Esophagus mucosa (tissue), 1 donor: ENCODE measurements at places on chromosomes 12 and 14. TPM values are rescaled to one million over a fixed set of nuclear protein-coding genes. Genes with fewer than 3 reads are reported as not detected.

DNA sequence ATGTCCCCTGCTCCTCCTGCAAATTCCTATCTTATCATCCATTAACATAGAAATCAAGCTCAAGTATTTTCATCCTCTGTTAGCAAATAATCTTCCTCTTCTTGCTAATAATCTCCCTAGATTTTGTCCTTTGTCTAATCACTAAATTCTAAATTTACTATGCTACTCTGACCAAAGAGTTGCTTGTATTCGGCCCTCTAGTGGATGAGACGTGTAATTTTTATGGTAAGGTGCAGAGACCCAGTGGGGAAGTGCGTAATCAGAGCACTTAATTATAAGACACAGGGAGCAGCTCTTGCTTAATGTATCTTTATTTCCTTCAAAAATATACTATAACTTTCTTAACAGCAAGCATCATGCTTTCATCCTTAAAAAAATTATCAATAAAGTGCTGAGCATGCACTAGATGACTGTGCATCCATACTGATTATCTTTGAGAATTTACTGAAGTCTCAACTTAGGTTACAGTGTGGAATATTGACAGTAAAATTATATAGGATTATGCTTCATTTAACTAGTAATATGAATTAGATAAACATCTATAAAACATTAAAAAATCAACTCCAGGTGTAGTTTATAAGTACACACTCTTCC, 212.6 kb downstream of the SLC16A7 start:
- ATAC-seq: peak; percentile 51

DNA sequence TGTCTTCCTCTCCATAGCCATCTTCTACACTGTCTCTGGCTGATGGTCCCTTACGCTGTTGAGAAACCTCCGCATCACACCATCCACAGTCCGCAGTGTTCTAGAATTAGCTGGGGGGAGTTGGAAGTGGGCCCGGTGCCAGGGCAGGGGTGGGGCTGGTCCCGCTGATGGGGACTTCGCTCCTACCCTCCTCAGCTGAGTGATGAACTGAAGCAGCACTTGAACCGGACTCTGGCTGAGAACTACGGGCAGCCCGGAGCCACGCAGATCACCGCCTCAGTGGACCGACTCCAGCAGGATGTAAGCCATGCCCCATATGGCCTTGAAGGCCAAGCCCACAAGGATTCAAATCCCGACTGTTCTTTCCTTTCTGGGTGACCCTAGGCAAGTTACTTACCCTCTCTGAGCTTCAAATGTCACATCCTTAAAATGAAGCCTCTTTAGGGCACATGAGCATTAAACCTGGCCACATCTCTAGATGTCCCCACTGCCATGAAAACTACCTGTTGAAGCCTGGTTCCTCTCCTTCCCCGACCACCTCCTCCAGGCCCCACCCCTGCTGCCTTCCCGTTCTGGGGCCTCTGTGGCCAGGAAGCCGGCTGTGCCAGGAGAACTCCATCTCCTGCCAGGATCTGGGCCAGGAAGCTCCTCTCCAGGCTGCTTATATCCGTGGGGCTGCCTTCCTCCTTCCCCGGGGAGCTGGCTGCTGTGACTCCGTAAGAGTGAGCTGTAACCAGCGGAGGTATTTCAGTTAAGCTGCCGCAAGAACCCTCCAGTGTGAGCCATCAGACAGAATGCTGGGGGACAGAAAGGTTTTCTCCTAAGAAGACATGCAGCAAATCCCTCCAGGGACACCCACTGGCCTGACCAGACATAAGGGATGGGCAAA, 53.1 kb downstream of the TSPAN11 start:
- no peak for ATAC-seq

TAS2R42 gene
- total RNA-seq: not detected

RNASE7 gene
- 2.7 TPM for total RNA-seq

ZC3H10 gene
- 1.8 TPM for total RNA-seq
